ENCODE measurements at places on chromosomes 16 and 17. TPM values are rescaled to one million over a fixed set of nuclear protein-coding genes. Genes with fewer than 3 reads are reported as not detected.

- no peak for DNase-seq
Observed at GRCh38 chr17:3479988-3480387, 4.2 kb downstream of the ASPA start.

DNA sequence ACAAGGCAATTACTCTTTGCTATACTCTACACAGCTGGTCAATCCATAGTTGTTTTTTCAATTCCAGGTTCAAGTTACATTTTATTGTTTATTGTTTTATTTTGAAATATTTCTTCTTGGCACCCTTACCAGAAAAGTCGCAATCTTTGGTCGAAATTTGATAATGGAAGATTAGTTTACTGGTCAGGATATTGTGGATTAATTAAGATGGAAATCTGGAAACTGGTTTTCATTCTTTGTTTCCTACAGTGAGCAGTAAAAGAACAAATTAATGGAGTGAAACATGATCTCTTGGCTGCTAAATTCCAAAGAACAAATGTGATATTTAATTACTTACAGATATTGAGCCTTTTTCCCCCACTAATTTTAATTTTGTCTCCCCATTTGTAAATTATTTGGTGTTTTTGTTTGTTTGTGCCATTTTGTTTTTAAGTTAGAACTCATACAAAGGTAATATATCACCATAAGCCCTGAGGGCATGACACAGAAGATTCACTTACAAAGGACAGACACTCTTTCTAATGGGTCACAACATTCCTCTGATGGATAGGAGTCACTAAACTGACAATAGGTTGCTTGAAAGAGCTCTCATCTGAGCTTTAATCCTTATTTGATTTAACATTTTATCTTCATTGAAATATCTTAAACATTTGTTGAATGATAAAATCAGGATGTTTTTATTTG is 700.2 kb downstream of the KCNJ2 start:
- no peak for DNase-seq

GRCh38 chr16:73124097-73124652 is 76.2 kb upstream of the ZFHX3 start:
- no peak for DNase-seq

- no peak for DNase-seq
Observed at GRCh38 chr16:2238150-2238837, 2.0 kb downstream of the DNASE1L2 start.

GRCh38 chr16:87847785-87848675 is 21.3 kb downstream of the SLC7A5 start:
- DNase-seq, result peak; percentile 79

- no peak for DNase-seq
Observed at GRCh38 chr17:22514315-22514714, 822.0 kb downstream of the KCNJ18 start.

DNA sequence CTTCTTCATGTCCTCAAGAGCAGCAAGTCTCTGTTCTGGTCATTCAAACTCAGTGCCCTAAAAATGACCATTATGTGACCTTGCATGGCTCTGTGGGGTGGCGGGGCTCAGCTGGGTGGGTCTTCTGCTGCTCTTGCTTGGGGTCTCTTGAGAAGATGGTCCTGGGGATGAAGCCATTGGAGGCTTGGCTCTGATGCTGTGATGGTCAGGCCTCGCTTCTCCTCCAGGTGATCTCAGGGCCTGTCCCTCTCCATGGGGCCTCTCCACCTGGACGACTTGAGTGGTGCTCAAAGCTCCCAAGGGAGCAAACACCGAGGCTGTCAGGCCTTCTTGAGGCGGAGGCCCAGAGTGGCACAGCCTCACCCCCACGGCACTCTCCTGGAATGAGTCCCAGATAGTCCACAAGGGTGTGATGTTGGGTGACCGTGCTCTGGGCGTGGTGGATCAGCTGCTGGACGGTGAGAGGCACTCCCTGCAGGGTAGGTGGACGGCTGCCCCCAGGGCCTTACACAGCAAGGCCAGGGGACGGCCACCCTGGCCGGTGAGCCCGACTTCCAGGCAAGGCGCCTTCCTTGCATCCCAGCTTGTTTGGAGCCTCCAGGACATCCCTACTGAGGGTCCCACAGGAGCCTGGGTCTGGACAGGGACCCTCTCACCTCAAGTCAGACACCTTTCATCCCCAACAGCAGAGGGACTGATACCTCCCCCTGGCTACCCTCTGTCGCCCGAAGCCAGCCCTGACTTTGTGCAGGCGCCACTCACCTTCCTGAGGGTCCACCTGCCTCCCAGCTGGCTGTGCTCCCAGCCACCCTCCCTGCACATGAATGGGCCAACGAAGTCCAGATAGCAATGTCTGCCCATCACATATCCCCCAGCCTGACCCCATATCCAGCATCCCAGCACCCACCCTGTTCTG is 48.7 kb downstream of the USP22 start:
- peak; percentile 48 for DNase-seq

DNA sequence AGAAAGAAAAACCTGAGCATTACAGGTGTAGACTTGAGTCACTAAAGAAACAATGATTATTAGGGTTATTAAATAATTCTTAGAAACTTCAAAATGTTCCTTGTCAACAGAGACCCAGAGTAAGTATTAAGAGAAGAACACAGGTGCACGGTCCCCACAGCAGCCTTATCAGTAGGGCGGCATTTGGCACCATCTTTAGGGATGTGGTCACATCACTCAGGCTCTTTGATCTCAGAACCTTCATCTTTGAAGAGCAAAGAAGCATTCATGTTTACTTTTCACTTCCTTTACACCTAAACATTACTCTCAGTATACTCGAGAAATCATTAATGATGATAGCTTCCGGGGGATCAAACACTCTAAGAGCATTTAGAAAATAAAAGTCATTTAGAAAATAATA is 928.7 kb downstream of the KCNJ2 start:
- DNase-seq, result no peak

DNA sequence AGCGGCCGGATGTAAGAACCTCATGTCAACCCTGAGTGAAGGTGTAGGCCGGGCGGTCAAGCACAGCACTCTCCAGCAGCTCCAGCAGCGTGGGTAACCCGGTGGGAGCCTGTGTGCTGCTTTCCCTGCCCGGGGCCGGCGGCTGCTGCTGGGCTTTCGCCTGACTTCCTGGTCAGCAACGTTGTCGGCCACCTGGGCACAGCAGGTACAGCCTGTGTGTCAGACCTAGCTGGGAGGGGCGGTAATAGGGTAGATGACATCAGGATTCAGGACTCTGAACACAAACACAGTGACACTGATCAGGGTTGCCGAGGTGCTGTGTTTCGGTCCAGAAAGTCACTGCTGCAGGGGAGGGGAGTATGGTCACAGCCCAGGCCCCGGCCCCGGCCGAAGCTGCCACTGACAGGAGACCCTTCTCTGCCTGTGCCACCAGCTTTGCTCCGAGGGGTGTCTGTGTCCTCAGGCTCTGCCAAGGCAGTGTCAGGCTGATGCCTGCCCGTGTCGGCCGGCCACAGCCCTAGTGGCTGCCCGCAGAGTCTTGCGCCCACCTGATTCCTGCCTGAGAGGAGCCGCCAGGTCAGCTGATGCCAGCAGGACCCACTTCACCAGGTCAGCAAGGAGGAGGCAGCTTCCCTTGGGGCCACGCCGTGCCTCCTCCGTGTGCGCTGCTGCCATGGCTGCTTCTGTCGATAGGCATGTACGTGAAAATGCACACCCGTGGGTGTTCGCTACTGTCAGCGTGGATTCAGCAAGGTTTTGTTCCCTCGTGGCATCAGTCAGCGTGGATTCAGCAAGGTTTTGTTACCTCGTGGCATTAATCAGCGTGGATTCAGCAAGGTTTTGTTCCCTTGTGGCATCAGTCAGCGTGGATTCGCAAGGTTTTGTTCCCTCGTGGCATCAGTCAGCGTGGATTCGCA is 9.2 kb downstream of the RAB40C start:
- DNase-seq, result no peak

- no peak for DNase-seq
Observed at GRCh38 chr16:81136390-81137335, 40.5 kb upstream of the GCSH start.

DNA sequence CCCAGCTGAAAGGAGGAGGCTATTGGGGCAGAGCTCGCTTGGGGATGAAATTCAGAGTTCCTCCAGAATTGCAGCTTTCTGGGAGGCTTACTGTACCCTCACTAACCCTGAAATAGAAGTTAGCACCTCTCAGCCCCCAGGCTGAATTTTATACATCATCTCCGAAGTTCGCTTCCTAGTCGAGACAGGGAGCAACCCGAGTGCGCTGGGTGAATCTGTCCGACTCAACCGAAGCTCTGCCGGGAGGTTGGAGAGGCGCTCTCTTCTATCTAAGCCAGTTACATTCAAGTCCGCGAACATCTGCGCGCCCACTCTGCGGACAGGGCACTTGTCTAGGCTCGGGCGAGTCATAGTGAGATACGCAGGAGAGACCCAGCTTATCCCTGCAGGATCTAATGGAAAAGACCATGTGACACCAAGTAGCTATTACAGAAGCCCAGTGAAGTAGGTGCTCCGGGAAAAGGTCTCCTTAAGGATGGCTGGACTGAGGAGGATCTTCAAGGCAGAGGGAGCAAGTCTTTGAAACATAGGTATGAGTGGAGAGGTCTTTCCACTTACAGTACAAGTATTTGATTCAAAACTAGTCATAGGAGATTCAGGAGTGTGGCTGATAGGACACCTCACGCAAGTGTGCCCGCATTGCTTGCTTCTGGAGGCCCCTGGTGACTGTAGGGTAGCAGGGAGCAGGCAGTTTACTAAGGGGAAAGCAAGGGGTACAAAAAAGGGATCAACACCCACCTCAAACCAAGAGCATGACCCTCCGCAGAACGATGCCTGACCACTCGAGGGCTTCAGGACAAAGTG is 646 bp upstream of the HES7 start:
- peak; percentile 63 for DNase-seq

DNA sequence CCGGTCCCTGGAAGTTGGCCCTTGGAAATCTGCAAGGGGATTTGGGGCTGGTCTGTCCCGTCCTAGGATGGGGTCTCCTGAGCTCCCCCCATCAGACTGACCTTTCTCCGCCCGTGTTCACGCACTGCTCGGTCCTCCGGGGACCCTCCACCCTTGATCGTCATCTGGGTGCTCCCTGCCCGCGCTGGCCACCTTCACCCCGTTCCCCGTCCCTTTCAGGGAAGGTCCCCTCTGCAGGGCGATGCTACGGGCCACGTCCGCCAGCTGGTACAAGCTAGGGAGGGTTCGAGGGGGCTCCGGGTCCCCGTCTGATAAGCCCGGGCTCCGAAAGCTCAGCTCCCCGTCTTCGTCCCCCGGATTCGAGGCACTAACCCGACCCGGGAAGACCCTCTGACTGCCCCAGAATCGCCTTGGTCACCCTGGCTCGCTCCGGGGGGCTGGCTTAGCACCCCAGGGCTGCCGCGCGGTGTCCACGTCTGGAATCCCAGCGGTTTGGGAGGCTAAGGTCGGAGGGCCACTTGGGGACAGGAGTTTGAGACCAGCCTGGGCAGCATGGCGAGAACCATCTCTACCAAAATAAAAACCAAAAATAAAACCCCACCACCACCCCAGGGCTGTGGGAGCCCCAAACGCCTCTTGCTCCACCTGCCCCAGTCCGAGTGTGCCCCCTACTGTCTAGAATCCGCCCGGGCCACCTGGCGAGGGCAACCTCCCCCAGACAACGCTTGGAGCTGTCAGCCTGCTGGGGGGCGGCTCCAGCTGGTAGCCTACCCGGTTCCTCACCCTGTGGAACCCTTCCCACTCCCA is 1.1 kb upstream of the SLC43A2 start:
- DNase-seq, result peak; percentile 88

GRCh38 chr16:1536601-1537000 is 3.1 kb downstream of the TMEM204 start:
- DNase-seq, result no peak

DNA sequence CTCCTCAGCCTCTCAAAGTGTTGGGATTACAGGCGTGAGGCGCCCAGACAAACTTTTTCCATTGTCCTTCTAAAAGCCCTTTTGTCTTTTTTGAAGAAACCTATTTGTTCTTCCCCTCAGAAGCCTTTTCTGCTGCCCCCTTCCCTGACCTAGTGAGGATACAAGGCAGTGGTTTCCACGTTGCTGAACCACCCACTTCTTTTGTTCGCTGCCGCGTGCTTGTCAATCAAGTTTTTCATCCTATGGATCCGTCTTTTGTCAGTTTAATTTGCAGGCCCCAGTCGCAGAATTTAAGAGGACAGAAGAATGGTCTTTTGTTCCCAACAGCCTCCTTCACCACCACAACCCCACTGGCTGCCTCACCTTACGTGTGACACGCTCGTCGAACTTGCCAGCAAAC is 20.2 kb upstream of the GNG13 start:
- no peak for DNase-seq

DNA sequence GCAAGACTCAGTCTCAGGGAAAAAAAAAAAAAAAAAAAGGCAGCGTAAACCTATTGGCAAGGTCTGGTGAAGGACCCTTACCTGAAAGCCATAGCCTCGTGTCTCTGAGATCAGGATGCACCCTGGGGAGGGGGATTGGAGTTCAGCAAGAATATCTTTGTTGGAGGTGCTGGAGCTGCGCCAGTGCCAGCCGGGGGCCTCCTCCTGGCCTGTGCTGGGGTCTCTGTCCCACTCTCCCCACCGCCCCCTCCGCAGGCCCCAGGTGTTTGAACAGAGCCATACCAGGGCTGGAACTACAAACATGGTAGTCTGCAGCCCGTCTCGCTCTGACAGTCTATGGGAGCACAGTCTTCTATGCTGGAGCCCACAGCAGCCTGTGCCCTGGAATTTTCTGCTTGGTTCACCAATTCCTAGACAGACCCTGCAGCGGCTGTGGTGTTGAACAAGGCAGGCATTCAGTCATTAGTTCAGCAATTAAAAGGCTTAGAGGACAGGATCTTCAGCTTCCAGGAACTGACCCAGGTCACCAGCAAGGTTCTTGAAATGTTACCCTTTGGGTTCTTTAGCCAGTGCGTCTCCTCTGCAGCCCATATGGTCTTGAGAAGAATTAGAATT is 42.2 kb upstream of the KIFC3 start:
- DNase-seq, result no peak

GRCh38 chr17:53137869-53138268 is 684.9 kb upstream of the KIF2B start:
- no peak for DNase-seq

DNA sequence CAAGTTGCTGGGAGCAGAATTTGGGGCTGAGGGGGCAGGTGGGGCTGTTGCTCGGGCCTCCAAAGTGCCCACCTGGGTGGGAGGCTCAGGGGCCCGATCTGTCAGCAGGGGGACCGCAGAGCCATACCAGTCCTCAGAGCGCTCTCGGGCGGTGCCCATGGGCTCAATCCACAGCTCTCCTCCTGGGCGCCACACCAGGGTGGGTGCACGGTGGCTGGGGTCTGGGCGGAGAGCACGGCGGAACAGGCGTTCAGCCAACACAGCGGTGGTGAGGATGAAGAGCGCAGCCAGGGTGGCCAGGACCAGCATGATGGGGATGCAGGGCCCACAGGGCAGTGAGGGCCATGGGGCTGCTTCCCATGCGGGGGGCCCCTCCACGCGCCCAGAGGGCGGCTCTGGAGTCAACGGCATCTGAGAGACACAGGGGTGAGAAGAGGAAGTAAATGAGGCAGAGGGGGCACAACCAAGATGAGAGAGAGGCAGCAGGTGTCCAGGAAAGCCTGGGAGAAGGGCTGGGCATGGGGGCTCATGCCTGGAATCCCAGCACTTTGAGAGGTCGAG is 1.2 kb downstream of the C16orf54 start:
- DNase-seq, result no peak

- no peak for DNase-seq
Observed at GRCh38 chr17:69470702-69471101, 56.2 kb downstream of the MAP2K6 start.

GRCh38 chr17:326010-326621 is 26.5 kb downstream of the RPH3AL start:
- DNase-seq, result peak; percentile 50

Gene NHLRC4
- 1.2 TPM for total RNA-seq

Gene KIF2B
- not detected for total RNA-seq

Gene OTOP3
- total RNA-seq, result not detected

Gene SSTR5
- not detected for total RNA-seq

Gene USH1G
- total RNA-seq, result not detected

Gene CD300LB
- 1.2 TPM for total RNA-seq

Gene TNP2
- total RNA-seq, result not detected
